ENCODE measurements at places on chromosomes 2 and 18.

DNA sequence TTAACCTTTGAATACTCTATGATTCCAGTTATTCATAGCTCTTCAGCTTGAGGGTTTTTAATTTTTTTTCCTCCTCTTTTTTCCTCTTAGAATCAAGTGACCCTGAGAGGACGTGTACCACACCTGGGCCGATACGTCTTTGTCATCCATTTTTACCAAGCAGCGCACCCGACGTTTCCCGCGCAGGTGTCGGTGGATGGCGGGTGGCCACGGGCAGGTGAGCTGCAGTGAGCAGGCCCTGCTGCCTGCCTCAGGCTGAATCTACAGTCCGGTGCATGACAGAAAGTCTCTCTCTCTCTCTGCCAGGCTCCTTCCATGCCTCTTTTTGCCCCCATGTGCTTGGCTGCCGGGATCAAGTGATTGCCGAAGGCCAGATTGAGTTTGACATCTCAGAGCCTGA, 153.1 kb downstream of the LAMA3 start:
- no peak for DNase-seq

GRCh38 chr2:76314271-76315020, 603.7 kb upstream of the GCFC2 start:
- no peak for DNase-seq

DNA sequence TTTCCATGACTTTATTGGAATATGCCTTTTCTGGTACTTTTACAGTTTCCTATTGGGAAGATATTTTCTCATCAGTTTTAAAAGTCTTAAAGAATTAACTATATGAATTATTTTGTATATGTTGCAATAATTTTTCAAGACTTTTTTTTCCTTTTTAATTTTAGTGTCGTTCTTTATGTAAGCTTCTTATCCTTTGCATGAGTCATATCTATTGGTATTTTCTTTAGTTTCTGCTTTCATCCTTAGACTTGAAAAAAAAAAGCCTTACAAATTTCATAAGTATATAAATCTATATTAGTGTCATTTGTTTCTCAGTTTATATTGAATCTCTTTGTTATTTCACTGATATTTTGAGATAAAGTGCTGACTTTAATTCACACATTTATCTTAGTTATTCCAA, 94.9 kb downstream of the DSEL start:
- DNase-seq = no peak

DNA sequence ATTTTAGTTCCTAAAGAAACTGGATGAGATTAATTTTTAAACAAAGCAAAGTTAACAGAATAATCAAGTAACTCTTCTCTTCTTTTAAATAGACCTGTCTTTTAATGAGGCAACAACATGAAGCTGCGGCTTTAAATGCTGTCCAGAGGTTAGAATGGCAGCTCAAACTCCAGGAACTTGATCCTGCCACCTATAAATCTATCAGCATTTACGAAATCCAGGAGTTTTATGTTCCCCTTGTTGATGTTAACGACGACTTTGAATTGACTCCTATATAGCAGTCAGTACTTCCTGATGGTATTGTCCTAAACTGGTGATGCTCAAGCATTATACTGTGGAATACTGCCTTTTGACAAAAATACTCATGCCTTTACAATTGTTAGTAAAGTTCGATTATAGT, 53.7 kb upstream of the TWSG1 start:
- no peak for DNase-seq

DNA sequence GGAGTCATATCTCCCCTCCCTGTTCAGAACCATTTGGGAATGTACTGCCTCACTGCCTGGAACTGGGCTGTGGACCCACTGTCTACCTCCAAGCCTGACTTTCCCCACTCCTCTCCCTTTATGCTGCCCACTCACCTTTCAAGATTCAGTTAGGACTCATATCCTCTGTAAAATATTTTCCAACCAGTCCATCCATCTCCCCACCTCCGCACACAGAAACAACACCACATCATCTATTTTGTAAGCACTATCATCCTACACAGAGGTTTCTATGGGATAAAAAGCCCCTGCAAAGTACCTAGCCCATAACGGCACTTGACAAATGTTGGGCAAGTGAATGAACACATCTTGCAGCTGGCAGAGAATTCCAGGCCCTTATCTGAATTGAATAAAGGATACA, 250.8 kb downstream of the ANAPC1 start:
- DNase-seq = no peak

DNA sequence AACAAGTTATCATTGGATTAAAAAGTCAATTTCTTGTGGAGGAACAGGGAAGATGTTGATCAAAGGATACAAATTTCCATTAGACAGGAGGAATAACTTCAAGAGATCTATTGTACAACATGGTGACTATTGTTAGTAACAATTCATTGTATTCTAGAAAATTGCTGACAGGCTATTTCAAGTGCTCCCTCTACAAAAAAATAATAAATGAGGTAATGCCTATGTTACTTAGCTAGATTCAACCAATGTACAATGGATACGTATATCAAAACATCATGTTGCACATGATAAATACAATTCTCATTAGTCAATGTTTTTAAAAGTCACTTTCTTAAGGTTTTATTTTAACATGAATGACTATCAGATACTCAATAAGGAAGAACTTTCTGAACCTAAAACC, 33.5 kb downstream of the TFCP2L1 start:
- DNase-seq = no peak

DNA sequence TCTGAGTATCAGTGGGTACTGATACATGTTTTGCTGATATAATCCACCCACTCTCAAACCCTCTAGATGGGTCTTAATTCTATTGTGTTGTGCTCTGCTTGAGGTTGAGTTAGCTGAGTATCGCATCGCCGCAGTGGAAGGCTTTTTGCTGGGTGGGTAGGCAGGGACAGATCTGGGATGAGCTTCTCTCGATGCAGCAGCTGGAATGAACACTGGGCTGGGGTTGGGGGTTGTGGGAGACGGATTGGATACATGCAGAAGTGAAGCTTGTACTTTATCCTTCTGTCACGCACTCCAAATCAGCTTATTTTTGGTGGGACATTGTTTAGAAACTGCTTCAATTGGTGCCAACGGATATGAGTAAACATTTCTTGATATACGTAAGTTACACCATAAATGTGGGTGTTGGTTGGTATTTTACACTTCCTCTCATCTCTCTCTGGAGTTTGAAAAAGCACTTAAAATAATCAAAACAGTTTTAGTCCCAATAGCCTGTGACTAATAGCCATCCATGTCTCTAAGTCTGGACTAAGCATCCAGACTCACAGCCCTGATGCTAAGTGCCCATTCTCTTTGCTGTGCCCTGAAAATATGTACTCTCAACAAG, 107.1 kb downstream of the POLE4 start:
- no peak for DNase-seq

- no peak for DNase-seq
Measured at GRCh38 chr2:236631856-236632291, 62.2 kb downstream of the ACKR3 start.
